ENCODE measurements at places on chromosomes 7 and 10.

DNA sequence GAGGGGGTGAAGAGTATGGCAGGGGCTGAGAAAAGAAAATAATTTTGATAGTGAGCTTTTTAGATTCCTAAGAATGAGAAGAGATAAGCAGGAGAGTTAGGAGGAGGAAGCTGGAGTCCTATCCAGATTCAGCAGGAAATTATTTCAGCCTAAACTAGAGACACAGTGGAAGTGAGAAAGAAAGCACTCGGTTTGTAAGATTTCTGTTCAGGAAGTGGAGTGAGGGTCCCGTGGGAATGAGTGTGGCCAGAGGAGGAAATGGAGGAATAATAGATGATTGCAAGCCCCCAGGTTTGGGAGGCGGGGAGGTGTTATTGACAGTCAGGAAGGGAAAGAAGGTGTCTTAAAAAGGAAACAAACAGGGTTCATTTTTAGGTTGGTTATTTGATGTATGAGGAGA, 84.8 kb upstream of the NRP1 start:
- DNase-seq = no peak

- DNase-seq = peak; percentile 52
Observed at GRCh38 chr7:104231054-104232046, 23.5 kb upstream of the ORC5 start.

DNA sequence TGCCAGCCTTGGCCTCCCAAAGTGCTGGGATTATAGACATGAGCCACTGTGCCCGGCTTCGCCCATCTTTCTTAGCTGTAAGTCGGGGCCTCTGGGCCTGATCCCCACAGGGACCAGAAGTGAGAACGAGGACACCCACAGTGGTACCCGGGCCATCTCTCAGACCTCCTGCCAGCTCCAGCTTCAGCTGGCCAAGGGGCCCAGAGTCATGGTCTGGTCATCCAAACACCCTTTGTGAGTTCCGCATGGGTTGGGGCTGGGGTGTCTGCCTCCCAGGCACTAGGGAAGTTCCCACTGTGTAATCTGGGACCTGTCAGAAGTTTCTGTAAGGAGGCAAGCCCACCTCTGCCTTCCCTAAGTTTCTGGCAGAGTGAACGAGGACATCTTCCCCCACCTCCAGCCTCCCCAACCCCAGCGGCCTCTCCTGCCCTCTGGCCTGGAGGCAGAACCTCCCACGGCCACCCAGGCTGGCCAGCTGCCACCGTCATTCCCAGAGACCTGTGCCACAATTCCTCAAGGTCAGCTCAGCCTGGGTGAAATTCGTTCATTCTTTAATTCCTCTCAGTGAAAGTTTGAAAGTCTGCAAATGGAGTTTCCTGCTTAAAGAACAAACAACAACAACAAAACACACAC, 19.5 kb upstream of the FOXL3 start:
- no peak for DNase-seq

DNA sequence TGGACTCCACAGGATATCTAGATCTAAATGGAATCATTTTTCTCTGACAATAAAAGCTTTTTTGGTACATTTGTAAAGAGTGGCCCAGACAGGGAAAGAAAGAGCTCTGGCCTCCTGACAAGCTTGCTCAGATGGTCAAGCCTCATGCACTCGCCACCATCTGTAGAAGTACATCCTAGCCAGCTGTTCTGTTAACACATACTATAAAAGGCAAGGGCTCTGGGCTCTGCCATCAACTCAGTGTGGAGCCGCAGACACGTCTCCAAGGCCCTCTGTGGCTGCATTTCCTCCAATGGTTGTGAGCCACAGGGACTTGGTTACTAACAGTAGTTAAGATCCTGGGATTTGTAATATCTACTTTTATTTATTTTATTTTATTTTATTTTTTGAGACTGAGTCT, 70.8 kb upstream of the KDM7A start:
- no peak for DNase-seq

GRCh38 chr10:75508239-75508813, 76.9 kb downstream of the LRMDA start:
- DNase-seq = no peak

DNA sequence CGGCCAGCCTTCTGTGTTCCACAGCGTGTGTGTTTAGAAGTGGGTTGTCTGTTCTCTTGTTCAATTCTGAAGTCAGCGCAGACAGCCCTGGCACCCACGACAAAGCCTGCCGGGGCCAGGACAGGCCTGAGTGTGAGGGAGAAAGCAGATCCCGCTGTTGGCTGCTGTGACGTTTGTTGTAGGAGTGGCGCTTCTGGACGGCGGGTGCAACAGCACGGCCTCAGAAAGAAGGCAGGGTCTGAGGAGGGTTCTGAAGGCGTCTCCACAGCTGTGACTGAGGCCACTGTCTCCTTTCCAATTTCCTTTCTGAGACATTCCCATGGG, 76.2 kb downstream of the VIPR2 start:
- no peak for DNase-seq

DNA sequence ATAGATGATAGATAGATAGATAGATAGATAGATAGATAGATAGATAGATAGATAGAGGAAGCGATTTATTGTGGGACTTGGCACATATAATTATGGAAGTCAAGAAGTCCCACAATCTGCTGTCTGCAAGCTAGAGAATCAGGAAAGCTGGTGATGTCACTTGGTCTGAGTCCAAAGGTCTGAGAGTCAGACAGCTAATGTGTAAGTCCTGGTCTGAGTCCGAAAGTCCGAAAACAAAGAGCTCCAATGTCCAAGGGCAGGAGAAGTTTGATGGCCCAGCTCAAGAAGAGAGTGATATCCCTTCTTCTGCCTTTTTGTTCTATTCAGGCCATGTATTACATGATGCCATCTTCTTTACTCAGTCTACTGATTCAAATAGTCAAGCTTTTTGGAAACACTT, 53.8 kb upstream of the TCF7L2 start:
- DNase-seq = no peak

DNA sequence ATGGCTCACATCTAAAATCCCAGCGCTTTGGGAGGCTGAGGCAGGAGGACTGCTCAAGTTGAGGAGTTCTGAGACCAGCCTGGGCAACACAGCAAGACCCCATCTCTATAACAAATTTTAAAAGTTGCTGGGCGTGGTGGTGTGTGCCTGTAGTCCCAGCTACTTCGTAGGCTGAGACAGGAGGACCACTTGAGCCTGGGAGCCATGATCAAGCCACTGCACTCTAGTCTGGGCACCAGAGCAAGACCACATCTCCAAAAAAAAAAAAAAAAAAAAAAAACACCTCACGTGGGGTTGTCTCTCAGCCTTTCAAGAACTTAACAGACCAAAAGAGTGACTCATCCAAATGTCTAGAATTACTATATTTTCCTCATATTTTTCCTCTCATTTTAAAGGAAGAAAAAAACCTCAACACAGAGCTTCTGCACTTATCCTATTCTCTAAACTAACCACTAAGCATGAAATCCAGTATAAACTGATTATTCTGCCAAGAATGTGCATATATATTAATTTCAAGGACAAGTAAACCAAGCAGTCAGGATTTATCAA, 46.3 kb downstream of the CUL2 start:
- no peak for DNase-seq

GRCh38 chr10:75858339-75858738, 426.9 kb downstream of the LRMDA start:
- DNase-seq = no peak

DNA sequence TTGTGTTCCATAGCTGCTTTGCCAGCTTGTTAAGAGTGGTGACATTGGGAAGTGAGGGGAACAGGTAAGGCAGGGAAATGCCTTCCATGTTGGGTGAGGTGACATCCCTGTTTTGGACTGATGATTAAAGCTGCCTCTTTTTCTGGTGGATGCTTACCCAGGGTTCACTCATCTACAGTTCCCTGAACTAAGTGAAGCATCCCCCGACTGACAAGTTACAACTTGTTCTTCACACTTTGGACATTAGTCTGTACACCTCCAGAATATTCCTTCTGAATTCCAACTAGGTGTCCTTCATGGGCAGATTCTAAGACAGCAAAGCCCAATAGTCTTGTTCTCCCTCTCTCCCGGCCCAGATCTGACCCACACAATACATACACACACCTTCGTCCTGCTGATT, 63.4 kb downstream of the HDAC9 start:
- DNase-seq = no peak

- no peak for DNase-seq
Observed at GRCh38 chr7:123881300-123881699, 36.3 kb downstream of the HYAL4 start.

GRCh38 chr10:68992636-68993440, 4.2 kb downstream of the KIFBP start:
- no peak for DNase-seq

GRCh38 chr7:45447296-45447695, 126.9 kb upstream of the ADCY1 start:
- no peak for DNase-seq

DNA sequence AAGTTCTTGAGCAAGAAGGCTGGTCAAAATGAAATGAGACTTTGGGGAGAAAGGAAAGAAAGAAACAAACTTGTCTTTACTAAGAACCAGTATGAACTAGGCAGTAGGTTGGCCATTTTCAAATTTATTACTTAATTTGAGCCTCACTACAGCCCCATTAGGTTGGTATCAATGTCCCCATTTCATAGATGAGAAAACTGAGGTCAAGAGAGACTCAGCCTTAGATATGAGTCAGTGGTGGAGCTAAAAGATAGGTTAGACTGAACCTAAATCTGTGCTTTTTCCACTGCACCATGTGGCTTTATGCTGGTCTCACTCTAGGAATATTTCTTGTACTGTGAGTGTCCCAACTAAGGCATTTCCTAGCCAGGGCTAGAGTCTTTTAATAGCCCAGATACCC, 8.8 kb downstream of the ZNF503 start:
- DNase-seq = no peak

DNA sequence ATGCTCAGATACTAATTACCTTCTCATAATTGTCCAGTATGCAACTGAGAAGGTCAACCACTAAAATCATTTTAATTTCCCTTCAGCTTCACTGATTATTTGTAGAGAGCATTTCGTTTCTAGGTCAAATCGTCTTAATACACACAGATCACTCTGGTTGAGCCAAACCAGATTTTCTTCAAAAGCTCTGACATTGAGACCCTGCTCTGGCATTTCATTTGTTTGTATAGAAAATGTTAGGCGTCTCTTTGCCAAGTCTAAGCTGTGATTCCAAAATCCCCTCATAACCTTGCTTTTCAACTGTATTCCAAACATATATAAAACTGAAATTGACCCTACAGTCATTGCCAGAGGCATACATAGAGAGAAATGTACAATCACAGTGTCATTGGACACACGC, 520.0 kb downstream of the CNTNAP2 start:
- no peak for DNase-seq

DNA sequence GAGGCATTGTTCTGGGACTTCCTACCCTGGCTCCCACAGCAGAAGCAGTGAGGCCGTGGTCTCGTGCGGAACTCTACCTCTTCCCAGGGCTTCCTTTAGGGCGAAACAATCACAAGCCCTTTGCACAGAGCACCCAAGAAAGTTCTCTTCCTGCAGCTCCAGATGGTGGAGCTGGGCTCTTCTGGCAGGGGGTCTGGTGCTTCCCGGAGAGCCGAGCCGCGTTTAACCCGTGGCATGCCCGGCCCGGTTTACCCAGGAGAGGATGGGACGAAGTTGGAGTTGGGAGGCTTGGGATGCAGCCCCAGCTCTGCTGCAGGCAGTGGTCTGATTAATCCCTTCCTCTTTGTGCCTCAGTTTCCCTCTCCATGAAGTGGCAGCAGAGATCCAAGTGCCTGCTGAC, 9.0 kb upstream of the ATP6V0E2 start:
- no peak for DNase-seq

GRCh38 chr7:127667759-127668530, 16.0 kb downstream of the SND1 start:
- DNase-seq = no peak

DNA sequence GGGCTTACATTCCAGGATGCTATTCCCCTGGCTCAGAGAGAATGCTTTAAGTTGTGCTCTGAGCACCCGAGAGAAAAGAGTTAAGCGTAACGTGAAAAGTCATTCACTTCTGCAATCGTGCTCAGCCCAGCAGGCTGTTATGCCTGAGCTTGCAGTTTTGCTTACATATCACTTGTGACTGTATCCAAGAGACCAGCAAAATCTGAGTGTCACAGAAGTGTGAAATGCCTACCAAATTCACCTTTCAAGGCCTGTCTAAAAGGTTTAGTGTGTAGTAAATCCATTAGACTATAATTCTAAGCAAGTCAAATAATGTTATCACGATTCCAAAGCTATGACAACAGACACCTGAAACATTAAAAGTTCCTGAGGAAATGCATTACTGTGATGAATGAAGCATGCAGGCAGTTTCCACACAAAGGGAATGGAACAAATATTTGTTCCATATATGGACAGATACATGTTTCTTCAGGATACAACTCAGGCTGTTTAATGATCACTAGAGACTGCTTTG, 20.1 kb downstream of the ITGB1 start:
- no peak for DNase-seq

DNA sequence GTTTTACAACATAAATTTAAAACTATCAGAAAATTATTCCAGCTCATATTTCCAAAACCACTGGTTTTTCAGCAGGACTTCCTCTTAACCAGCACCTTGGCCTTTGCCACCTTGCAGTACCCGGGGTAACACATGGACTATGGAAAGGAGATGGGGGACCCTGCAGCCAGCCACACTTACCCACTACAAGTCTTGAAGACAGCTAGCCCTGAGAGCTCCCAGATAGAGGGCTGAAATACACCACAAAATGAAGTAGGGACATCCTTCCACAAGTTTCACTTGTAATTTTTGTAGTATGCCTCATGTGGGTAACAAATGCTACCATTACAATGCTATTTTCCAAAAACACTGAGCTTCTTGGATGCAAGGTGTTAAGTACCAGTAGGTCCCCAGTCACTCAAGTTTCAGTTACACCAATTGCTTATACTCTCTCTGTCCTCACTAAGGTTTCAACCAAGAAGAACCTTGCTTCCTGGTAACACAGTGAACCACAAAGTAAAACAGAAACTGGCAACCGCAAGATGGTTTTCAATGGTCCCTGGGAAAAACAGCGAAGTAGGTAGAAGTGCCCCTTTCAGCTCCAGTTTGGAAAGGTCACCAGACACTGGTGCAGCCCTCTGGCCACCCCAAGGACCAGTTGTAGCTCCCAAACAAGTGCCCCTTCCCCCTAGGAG, 110.9 kb downstream of the SGMS1 start:
- DNase-seq = peak; percentile 55

DNA sequence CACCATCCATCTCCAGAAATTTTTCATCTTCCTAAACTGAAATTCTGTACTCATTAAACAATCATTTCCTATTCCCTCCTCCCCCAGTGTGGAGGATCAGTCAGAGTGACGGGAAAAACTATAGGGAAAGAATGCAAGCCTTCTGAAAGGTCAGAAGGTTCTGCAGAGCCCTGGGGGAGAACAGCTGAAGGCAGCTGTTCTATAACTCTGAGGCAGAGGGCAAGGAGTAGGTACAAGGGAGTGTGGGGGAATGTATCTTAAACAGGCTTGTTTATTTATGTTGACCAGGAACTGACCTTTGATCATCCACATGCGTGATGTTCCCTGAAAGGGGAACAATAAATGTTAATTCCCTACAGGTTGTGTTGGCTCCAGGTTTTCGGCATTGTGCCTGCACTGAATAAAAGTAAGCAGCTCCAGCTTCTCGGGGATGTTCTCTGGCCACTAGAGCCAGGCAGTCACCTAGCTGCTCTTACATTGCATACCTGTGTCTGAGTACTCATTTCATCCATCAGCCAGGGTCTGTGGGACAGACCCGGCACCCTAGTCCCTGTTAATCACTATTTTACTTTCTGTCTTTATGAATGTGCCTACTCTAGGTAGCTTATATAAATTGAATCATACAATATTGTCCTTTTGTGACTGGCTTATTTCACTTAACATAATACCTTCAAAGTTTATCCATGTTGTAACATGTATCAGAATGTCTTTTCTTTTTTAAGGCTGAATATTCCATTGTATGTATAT, 5.8 kb downstream of the IFIT1 start:
- DNase-seq = no peak

- DNase-seq = no peak
Observed at GRCh38 chr10:86962136-86962980, 4.0 kb downstream of the SNCG start.
